ENCODE measurements at places on chromosomes 7 and 10.

GRCh38 chr10:125779403-125780327 lies 4.0 kb upstream of the MMP21 start:
- DNase-seq, result no peak

GRCh38 chr10:103849212-103849877 lies 6.0 kb downstream of the SH3PXD2A start:
- no peak for DNase-seq

DNA sequence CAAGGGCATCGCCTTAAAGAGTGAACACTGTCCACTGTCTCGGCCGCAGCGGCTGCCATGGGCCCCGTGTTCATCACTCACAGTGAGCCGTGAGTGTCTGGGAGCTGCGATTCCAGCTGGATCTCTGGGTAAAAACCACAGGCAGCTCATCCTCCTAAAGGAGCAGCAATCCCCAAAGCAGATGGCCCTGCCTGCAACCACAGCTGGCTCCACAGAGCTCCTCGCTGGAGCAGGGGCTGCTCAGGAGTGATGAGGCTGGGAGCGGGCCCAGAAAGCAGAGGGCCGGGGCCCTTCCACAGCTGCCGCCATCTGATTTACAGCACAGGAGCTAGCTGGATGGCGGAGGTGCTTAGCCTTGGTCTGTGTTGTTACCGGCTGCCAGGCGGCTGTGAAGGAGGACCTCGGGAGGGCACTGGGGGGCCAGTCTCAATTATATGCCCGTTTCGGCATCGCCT lies 6.6 kb upstream of the TMEM184A start:
- no peak for DNase-seq

DNA sequence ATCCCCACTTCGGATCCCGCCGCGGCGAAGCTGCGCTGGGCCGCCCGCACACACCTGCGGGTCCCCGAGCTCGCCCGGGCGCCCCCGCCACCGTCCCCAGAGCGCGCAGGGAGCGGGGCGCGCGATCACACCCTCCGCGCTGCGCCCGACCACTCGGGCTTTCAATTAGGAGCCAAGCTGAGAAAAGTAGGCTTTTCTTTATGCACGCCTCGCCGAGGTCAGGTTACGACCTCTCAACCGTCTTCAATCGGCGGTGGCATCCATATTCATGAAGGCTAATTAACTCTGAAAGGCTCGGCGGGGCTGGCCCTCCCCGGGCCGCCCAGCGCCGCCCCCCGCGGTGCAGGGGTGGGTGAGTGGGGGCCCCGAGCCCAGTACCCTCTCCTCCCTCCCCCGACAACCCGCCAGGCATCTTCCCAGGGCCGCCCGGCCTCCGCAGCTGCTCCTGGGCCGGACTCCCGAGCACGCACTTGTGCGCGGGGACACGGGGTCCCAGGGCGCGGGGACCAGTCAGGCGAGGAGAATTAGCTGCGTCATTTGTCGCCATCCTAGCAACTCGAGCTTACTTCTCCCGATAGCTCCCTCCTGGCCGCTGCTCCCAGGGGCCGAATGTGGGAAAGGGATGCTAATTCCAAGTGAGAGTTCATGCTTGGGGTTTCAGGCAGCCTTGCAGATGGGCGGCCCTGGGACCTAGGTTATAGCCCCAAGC lies 155.5 kb upstream of the LYZL2 start:
- DNase-seq, result no peak

GRCh38 chr7:111903797-111904196 lies 302.4 kb downstream of the DOCK4 start:
- DNase-seq, result no peak

GRCh38 chr7:42155584-42156290 lies 81.3 kb downstream of the GLI3 start:
- DNase-seq, result no peak

GRCh38 chr7:20797042-20797461 lies 10.4 kb upstream of the SP8 start:
- no peak for DNase-seq

DNA sequence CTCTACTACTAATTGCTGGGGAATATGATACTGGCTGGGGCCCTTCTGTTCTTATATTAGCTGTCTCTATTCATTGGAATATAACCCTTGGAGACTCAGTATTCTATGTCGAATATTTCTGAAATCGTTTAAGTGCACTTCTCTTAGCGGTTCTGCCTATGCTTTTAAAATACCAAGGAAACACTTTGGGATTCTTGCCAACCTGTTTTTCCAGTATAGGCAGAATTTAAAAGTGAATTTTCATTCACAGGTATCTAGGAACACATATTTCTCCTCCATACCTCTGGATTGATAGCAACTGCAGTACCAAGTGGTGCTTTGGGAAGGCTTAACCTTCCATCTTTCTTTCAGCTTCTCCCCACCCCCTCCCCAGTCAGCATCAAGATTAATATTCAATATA lies 370.3 kb upstream of the LRRN3 start:
- no peak for DNase-seq

- no peak for DNase-seq
Measured at GRCh38 chr10:13615650-13616300, 29.0 kb downstream of the PRPF18 start.

- DNase-seq, result no peak
Measured at GRCh38 chr10:97074256-97075145, 111.3 kb downstream of the SLIT1 start.

GRCh38 chr10:118868589-118868988 lies 113.8 kb upstream of the CACUL1 start:
- no peak for DNase-seq

GRCh38 chr7:150415161-150416153 lies 35.0 kb upstream of the GIMAP8 start:
- no peak for DNase-seq

GRCh38 chr7:82291931-82292330 lies 151.6 kb downstream of the CACNA2D1 start:
- no peak for DNase-seq

- no peak for DNase-seq
Measured at GRCh38 chr7:133755901-133756300, 371.2 kb upstream of the LRGUK start.

- no peak for DNase-seq
Measured at GRCh38 chr7:43628431-43628830, 45.5 kb downstream of the STK17A start.

- no peak for DNase-seq
Measured at GRCh38 chr10:69573056-69573806, at the start of gene NEUROG3. Gene NEUROG3 (minus strand): TSS chr10:69573422. CDS start chr10:69573043, 379 bp downstream.

DNA sequence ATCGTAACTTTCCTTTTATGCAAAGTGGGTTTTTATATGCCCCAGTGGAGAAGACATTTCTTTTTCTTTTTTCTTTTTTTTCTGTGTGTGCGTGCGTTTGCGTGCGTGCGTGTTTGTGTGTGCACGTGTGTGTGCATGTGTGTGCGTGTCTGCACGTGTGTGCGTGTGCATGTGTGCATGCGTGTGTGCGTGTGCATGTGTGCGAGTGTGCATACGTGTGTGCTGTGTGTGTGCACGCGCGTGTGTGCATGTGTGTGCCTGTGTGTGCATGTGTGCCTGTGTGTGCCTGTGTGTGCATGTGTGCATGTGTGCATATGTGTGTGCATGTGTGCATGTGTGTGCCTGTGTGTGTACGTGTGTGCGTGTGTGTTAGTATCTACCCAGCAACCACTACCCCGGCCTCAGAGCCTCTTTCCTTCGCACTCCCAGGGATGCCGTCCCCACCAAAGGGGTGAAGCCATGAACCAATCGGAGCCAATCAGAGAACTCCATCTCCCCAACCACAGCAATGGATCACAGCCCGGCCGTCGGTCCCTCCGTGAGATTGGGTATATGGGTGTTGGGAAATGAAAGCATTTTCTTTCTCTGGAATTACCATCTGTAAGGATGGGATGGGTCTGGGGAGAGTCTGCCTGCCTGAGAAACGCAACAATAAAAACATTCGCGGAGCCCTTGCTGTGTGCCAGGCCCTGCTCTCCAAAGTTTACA lies 92.3 kb downstream of the ELFN1 start:
- no peak for DNase-seq

- no peak for DNase-seq
Measured at GRCh38 chr7:132402751-132403245, 173.5 kb downstream of the PLXNA4 start.

DNA sequence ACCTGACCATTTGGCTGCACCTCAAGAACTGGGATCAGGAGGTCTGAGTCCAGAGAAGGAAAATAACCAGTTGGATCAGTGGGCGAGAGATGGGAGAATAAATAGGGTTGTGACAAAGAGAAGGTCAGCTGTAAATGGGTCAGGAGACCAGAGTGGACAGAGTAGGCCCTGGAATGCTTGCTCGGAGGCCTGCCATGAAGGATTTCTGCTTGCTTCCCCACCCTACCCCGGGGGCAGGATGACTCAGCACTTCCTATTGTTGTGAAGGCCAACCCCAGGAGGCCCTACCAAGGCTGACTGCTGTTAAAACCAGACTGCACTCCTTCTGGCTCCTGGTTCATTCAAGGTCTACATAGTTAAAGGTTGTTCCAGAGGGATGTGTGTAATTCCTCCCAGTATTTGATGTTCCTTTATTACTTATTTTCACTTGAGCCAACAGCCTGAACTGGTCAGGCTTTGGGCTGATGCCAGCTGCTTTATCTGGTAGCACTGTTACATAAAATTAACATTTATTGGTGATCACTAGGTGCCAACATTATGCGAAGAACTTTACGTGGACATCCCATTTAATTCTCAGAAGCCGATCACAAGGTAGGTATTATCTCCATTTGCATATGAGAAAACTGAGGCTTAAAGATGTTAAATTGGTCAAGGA lies 27.3 kb upstream of the IFRD1 start:
- DNase-seq, result peak; percentile 64

DNA sequence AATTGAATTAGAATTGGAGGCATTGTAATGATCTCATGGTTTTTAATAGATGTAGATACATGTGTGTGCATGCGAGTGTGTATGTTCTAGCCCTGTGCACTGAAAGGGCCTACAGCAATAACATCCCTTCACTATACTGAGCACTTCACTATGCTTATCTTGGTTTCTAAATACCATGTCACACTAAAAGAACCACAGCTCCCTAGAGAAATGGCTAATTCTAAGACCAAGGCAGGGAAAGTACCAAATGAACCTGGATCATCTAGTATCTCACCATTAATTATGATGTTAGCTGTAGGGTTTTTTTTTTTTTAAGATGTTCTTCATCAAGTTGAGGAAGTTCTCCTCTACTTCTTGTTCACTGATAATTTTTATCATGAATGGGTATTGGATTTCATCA lies 55.1 kb downstream of the HECTD2 start:
- DNase-seq, result no peak

GRCh38 chr10:78784546-78784945 lies 284.2 kb upstream of the ZMIZ1 start:
- DNase-seq, result no peak

- no peak for DNase-seq
Measured at GRCh38 chr7:94940241-94940640, 32.8 kb downstream of the PPP1R9A start.

- DNase-seq, result no peak
Measured at GRCh38 chr7:27224983-27225934, 17.3 kb upstream of the EVX1 start.

DNA sequence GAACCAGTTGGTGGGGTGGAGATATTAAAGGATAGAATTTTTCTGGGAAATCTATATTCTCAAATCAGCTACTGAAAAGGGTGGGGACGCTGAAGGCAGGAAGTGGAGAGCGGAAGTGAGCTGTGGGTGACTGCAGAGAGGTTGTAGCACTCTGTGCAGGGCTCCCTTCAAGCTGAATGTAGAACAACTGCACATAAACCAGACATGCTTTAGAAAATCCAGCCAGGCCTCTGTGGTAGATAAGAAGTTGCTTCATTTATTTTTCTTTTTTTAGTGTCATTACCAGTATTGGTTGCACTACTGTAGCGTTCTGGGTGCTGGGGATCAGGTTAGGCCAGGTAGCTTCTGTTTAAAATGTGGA lies 127.8 kb downstream of the CELF2 start:
- DNase-seq, result no peak

- no peak for DNase-seq
Measured at GRCh38 chr7:158407581-158408317, 179.9 kb downstream of the PTPRN2 start.

DNA sequence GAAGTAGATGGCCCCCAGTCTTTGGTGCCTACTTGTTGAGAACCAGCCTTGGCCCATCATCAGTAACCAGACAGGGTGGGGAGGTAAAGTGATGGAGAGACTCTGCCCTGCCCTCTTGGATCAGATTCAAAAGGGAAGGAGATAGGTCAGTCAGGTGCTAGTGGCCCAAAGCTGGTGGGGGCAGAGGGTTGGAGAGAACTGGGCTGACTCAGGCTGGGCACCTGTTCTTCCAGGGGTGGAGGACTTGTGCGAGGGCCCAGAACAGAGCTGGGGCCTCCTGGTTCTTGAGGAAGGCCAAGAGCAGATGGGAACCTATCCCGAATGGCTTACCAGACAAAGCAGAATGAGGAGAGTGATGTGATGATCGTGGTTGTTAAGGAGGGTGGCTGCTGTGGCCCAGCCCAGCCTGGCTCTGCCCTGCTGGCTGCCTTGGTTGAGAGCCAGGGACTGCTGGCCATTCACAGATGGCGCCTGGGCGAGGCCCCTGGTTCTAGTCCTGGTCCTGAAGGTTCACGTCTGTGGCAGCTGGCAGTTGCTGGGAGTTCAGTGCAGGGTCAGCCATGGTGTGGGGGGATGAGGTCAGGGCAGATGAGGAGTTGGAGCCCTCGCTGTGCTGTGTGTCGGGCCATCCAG lies 36.6 kb downstream of the PALD1 start:
- DNase-seq, result no peak

- no peak for DNase-seq
Measured at GRCh38 chr10:101952191-101952590, 103.8 kb downstream of the ARMH3 start.

- DNase-seq, result no peak
Measured at GRCh38 chr10:127435246-127435645, 113.9 kb upstream of the NPS start.

GRCh38 chr7:76267107-76267893 lies 35.2 kb upstream of the HSPB1 start:
- DNase-seq, result no peak

DNA sequence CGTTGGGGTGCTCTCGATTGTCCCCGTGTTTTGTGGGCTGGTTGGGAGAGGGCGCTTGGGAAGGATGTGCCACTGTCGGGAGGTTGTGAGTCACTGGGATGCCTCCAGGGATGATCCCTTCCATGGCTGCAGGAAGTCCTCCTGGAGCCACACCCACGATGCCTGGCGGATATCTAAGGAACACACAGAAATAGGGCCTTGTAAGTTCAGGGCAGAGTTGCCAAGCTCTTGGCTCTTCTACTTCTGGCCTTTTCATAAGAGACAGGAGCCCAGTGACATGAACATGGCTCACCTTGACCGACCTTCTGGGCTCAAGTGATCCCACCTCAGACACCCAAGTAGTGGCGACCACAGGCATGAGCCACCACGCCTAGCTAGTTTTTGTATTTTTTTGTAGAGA lies 47.6 kb downstream of the ZRANB1 start:
- DNase-seq, result no peak

DNA sequence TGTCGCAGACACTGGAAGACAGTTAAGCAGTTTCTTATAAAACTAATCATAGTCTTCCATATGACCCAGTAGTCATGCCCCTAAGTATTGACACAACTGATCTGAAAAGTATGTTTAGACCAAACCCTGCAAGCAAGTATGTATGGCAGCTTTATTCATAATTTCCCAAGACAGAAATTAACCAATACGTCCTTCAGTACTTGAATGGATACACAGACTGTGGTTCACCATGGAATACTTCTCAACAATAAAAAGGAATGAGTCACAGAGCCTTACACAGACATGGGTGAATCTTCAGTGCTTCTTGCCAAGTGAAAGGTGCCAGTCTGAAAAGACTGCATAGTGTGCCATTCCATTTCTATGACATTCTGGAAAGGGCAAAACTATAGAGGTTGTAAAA lies 50.2 kb upstream of the AKR1E2 start:
- no peak for DNase-seq

Data from CMK (cell line).